Mesothelial cell of epicardium (in vitro differentiated cells): ENCODE measurements at places on chromosomes 6 and 20.

- DNase-seq: no peak
Observed at GRCh38 chr6:106181664-106182418, 95.7 kb downstream of the PRDM1 start.

DNA sequence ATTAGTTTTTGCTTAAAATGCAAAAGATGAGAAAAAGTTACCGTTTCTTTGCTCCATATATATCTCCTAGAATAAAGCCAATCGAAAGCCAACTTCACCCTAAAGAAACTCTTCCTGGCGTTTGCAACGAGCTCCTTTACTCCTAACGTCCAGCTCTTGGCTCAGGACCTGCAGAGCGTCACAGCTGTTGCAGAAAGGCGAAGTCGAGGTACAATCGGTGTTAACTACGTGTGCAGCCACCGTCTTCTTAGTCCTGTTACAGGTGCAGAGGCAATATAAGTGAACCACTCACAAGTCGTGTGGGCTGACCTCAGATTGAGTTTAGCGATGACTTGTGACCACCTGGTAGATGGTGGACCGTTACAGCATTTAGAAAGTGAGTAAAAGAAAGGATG lies 113.1 kb downstream of the TRIM27 start:
- no peak for DNase-seq

DNA sequence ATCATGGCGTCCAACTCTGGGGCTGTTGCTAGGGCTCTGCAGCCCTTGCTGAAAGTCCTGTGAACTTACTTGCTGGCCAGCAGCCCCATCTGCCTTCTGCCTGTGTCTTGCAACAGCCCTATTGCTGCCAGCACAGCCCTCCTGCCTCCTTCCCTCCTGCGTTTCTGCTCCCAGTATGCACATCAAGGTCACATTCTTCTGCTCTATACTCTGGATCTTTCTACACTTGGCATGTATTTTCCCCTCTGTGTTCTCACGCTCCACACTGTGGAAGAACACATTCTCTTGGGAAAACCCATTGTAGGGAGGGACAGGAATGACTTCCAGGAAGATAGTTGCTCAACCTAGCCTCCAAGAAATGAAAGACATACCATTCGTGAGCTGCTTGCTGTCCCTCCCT lies 80.9 kb upstream of the PHACTR2 start:
- no peak for DNase-seq

GRCh38 chr20:25065625-25066338 lies 7.8 kb upstream of the ACSS1 start:
- DNase-seq: peak; percentile 61

DNA sequence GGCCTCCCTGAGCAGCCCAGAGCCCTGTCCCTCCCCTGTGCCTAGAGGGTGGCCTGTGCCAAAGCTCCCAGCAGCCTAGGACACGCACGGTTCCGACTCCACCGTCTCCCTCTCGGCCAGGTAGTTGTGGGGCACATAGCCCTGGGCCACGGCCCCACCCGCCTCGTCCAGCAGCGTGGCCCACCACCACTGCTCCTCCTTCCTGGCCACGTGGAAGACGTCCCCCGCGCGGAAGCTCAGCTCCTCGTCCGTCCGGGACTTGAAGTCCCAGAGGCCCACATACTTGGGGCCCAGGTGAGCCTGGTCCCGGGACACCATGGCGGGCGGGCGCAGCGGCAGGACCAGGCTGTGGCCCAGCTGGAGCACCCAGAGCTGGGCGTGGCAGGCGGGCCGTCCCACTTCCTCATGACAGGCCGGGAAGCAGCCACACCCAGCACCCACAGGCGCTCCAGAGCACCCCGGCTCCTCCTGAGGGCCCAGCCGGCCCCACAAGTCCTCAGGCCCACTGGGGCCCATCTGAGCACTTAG lies at the start of gene PTK6:
Gene PTK6, minus strand, starts transcription at position 380 of the 528 bp plus-strand sequence. Its CDS starts 62 bp downstream, at position 318.
- DNase-seq: no peak

DNA sequence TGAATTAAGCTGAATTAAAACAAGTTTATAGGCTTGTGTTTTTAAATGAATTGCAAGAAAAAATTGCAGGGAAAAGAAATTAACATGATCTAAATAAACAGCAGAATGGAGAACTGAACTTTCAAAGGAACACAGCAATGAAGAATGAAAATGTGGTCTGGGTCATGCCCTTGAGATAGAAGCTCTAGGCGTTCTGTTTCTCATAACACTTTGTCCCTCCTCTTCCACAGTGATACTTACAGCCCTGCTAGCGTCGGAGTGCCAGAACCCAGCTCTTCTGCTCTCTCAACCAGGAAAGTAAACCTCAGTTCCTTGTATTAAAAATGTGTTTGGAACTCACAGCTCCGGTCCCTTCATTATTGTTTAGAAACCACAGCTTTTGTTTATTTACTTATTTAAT lies 11.4 kb downstream of the HMGCLL1 start:
- no peak for DNase-seq

DNA sequence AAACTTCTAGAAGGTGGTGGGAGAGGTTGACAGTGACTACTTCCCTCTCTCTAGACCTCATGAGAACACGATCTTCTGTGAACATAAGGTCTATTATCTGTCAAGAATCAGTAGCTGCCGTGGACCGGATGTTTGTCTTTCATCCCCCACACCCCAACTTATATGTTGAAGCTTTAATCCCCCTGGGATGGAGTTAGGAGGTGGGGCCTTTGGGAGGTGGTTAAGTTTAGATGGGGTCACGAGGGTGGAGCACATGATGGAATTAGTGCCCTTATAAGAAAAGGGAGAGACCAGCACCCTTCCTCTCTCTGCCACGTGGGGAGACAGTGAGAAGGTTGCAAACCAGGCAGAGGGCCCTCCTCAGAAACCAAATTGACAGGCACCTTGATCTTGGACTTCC lies 409.1 kb downstream of the QKI start:
- no peak for DNase-seq

- peak; percentile 55 for DNase-seq
Observed at GRCh38 chr20:13800728-13801134, 15.9 kb downstream of the NDUFAF5 start.

DNA sequence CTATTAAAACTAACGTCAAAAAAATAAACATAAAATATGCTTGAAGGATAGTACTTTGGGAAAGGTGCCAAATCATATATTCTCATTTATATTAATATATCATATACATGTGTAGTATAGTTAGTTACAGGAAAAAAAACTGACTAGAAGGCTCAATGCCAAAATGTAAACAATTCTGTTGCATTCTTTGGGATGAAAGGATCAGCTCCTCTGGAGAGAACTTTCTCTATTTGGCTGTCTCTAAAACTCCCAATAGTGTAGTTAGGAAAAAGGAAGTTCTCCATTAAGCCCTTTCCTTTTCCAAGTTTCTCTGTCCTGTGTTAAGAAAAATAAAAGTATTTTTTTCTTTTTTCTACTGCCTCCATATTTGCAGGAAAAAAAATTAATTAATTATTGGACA lies 86.5 kb upstream of the BTN3A2 start:
- DNase-seq: no peak

DNA sequence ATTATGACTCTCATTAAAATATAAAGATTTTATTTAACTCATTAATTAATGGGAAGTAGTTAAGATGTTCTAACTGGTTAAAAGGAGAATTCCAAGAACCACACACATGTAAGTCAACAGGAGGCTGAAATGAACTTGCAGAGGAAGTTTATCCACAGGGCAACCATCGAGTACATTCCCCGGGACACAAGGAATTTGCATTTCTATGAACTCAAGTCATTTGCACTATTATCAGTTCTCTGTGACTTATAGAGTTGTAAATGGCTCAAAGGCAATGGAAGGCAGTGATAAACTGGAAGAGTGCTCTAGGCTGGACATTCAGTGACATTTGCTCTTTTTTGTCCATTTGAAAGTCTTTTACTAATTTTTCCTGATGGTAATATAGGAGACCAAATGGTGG lies 97.4 kb downstream of the SNX5 start:
- DNase-seq: no peak
